ENCODE measurements at places on chromosomes 3 and 15.
A peak's percentile ranks its signal among the peaks of the same experiment; 100 is the strongest.

GRCh38 chr3:15514663-15515340 lies 6.7 kb downstream of the COLQ start:
- no peak for ATAC-seq

- no peak for ATAC-seq
Observed at GRCh38 chr15:64146041-64146440, 5.5 kb upstream of the SNX22 start.

GRCh38 chr15:82020625-82021394 lies 25.0 kb downstream of the MEX3B start:
- no peak for ATAC-seq

DNA sequence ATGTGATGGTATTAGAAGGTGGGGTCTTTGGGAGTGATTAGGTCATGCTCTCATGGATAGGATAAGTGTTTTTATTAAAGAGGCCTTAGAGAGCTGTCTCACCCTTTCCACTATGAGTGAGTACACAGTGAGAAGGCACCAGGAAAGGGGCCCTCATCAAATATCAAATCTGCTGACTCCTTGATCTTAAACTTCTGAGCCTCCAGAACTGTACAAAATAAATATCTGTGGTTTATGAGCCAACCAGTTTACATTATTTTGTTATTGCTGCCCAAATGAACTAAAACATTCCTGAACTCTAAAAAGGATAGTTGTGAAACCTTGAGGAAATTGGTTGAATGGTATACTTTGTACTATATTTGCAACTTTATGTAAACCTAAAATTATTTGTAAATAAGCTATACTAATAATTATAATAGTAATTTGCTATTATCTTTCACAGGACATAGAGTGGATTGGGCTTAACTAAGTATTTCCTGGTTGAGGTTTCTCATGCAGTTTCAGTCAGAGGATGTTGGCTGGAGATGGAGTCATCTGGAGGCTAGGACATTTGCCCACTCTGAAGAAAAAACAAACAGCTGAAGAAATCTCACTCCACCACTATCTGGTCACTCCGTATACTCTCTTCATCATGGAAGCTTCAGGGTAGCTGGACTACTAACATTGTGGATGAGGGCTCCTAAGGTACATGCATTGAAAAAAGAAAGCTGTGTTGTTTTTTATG lies 1068.6 kb upstream of the CADM2 start:
- no peak for ATAC-seq

DNA sequence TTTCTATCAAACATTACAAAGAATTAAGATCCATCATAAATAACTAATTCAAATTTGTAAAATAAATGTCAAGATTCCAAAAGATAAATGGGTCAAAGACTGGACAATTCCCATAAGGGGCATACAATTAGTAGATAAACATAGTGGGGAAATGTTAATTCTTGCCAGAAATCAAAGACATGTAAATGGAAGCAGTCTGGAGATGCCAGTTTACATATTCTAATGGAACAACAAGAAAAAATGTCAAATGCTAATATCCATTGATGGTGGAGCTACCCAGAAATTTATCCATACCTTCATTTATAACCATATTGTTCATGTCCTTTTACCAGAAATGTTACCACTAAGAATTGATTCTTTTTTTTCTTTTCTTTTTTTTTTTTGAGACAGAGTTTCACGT lies 13.7 kb upstream of the LIPC start:
- no peak for ATAC-seq

DNA sequence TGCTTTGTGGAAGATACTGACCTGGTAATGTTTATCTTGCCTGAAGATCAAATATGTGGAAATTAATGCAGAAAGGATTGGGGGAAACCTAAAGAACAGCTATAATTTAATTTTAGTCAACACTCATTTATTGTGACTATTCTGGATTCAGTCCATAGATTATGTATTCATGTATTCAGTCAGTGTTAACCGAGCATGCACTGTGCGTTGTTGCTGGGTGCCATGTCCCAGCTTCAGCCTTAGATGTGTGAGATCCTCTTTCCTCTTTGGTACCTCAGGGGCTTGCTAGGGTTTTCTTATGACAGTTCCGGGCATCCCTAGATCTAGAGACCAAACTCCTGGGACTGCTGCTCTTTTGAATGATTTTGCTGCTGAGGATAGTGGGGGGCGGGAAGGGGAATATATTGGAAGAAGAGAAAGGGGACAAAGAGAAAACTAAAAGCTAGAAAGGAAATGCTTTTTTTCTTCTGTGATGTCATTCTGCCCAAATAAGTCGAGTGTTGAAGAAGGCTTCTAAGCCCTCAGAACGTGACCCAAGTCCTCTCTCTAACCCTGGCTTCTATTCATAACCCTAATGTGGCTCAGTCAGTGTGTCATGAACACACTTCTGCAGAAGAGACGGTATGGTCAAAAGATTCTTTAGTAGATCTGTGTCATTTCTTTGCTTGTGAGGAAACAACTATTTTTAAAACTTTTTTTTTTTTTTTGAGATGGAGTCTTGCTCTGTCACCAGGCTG lies 33.5 kb downstream of the STARD9 start:
- ATAC-seq, result no peak

- no peak for ATAC-seq
Observed at GRCh38 chr3:175288621-175289020, 429.5 kb downstream of the NAALADL2 start.

DNA sequence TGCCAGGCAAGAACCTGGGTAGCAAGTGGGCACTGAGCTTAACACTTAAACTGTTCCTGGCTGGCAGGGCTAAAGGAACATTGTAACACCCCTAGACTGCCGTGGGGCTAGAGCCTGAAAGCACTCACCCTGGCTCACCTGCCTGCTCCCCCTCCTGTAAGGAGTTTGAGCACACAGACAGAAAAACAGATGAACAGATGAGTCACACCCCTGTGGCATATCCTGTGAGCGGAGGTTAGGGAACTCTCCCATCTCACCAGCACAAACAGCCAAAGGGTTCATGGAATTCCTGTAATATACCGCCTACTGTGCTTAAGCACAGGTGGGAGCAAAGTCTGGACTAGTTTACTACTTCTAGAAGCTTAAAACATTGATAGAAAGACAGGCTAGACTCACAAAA lies 300.1 kb downstream of the ROBO1 start:
- ATAC-seq, result peak; percentile 27

- ATAC-seq, result no peak
Observed at GRCh38 chr3:23455084-23455483, 252.0 kb downstream of the UBE2E2 start.

DNA sequence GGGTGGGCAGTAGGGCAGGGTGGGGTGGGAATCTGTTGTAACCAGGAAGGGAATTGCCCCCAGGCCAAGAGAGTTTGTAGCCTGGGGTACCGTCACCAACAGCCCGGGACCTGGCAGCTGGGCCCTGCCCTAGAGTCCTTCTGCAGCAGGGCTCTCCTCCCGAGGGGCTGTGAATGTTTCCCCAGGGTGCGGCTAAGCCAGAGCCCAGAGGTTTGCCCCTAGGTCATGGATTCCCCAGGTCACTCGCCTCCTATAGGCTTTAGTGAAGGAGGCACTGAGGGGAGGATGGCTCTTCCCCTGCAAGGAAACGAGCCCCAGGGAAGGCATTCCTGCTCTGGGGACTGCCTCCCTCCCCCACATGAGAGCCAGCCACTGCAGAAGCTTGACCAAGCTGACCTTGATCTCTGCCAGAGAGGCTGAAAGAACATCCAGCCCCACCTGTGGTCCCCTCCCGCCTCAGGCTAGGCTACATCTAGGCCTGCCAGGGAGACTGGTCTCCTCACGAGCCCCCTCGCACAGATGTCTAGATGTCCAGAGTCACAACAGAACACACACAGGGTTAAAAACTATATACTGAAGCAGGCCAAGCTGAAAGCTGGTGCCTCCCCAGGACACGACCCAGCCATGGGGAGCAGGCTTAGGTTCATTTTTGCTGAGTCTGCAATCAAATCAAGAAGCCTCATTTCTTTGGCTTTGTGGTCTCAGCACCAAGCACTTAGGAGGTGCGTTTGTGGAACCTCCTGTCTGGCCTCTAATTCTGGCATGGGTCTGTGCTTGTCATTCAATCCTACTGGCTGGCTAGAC lies 69.1 kb upstream of the TAMM41 start:
- no peak for ATAC-seq

- no peak for ATAC-seq
Observed at GRCh38 chr15:78650022-78650421, 9.0 kb upstream of the CHRNB4 start.

DNA sequence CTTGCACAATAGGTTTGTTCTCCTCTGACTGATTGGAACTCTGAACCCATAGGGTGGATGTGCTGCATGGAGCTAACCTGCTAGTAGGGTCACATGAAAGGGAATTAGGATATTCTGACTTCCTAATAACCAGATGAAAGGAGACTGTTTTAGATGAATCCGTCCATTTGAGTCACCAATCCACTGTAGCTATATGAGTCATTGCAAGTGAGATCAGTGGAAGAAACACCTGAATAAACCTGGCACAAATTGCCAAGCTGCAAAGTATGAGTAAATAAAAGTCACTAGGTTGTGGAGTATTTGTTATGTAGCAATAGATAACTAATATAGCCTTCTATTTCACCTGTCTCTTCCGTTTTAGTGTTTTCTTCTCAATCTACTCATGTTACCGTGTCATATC lies 584.4 kb downstream of the PDCD6IP start:
- no peak for ATAC-seq

- no peak for ATAC-seq
Observed at GRCh38 chr3:131728898-131729642, 226.3 kb upstream of the MRPL3 start.

DNA sequence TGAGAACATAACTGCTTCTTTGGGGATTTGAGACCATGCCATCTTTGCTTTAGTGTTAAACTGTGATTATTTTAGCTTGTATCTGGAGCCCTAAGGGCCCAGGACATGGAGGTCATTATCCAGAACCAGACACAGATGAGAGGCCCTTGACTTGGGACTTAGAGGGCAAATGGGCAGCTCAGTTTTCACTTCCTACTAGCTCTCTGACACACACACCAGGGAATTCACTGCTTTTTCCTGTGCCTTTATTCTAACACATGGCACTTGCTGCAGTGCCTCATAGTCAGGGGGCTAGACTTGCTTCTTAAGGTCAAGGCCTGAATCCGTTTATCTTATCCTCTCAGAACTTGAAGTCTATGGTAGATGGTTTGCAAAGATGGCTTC lies 33.3 kb downstream of the AMOTL2 start:
- ATAC-seq, result no peak
